HS-5 (cell line): ENCODE measurements at places on chromosomes 7 and 10.

DNA sequence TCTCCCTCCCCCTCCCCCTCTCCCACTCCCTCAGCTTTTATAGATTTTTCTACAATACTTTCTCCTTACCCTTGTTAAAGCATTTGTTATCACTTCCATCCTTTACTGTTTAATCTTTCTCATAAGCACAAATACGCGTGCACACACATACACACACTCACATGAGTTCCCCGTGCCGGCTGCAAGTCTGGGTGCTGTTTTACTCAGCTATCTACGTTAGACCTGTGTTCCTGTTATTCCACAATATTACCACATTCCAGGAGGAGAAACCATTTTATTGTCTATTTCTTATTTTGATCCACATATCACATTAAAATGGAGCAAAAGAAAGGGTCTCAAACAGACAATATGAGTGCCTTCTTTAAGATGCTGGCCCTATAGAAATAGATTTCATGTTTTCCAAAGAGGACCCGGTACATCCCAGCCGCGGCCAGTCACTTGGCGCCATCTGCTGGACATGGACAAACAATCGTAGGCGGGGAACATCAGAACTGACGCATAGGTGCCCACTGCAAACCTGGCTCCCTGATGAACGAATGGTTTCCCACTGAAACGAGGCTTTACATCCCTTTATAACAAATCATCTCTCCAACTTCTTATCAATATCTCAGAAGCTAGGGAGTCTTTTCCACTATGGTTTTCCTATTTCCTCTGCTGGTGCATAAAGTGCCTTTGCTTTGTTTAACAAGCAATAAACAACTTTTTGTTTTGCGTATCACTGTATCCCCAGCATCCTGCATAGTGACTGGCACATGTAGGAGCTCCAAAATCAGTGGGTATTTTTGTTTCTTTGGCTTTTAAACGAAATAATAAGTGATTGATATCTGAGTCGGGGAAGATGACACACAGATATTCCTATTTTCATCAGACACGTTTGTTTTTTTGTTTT, 25.2 kb upstream of the OPTN start:
- DNase-seq, result no peak

DNA sequence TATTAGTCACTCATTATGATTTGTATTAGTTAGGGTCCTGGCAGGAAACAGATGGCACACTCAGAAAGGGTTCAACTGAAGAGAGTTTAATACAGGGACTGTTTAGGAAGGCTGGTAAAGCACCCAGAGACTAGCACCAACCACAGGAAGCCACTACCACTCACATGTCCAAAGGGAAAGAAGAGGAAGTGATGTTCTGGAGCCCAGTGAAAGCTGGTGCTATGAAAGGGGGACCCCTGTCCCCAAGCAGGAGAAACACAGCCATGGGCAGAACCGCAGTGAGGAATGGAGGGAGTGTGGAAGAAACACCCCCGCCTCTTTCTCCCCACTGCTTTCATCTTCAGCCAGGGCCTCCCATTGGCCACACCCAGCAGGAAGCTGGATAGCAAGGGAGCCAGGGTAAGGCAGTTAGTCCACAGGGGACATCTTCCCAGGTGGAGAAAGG, 3.2 kb upstream of the VSIR start:
- DNase-seq, result no peak

GRCh38 chr7:2805213-2805944, 38.7 kb downstream of the GNA12 start:
- DNase-seq, result no peak

GRCh38 chr7:91374321-91374989, 110.2 kb downstream of the FZD1 start:
- DNase-seq, result no peak

- no peak for DNase-seq
Observed at GRCh38 chr10:6140141-6140841, 51.5 kb downstream of the RBM17 start.

- no peak for DNase-seq
Observed at GRCh38 chr7:115782696-115783490, 247.7 kb downstream of the TFEC start.

GRCh38 chr10:93954726-93955363, 38.9 kb upstream of the PLCE1 start:
- peak; percentile 63 for DNase-seq

DNA sequence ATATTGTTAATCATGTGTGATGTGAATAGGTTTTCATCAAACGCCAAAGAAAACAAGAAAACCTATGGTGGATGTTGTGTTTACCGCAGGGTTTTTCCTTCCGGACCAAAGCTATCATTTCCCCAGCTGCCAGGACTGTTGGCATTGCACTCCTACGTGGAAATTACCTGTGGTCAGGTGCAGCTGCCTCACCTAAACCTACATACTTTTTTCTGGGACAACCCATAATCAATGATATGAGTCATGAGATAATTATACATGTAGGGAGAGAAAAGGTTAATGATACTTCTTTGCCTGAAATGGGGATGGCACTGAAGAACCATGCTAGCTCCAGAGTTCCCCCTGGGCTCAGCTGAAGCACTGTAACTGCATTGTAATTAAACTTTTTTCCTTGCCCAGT, 223.6 kb upstream of the SEMA3E start:
- no peak for DNase-seq

- DNase-seq, result no peak
Observed at GRCh38 chr10:79404231-79404609, 41.2 kb downstream of the ZCCHC24 start.

DNA sequence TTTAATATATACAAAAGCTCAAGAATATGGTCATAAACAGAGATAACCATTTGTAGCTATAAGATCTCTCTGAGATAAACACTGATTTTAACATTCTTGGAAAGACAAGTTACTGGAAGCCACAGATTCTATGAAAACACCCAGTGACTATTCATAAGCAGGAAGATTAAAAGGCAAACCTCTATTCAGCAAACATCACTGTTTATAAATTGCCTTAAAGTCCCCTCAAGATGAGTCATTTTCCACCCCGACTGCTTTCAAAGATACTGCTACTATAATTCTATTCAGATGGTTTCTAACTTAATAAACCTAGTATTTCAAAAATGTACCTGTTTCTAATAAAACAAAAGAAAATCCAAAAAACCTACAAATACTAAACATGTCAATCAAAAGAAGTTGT, 21.0 kb downstream of the TM9SF3 start:
- DNase-seq, result no peak

DNA sequence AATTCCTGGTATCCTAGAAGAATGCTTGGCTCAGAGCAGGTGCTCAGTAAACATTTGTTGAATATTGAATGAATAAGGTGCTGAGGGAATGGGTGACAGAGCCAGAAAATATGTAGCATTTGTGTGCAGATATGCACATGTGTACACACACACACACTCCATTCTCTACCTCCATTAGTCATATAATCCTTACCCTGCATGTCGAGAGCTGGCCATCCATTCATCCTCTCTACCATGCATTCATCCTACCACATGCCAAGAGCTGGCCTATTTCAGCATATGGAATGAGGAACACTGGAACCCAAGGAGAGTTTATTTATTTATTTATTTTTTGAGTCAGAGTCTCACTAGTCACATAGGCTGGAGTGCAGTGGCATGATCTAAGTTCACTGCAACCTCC, 284.8 kb downstream of the PLXNA4 start:
- no peak for DNase-seq

DNA sequence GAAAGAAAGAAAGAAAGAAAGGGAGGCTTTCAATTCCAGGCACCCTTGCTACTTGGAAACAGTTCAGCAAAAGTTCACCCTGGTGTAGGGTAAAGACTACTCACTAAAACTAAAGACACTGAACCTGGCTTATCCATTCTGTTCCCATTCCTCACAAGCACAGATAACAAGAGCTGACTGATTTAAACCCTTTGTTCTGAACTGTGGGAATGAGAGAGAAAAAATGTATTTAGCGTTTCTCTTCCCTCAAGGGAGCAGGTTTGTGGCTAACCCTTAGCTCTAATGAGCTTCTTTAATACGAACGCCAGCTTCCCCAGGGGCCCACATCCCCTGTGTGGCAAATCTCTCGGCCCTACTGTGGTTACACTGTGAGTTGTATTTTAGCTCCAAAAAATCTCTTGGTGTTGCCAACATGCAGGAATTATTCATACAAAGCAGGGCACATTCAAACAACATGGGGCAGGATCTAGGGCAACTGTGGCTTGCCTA, 23.3 kb downstream of the PRTFDC1 start:
- no peak for DNase-seq

DNA sequence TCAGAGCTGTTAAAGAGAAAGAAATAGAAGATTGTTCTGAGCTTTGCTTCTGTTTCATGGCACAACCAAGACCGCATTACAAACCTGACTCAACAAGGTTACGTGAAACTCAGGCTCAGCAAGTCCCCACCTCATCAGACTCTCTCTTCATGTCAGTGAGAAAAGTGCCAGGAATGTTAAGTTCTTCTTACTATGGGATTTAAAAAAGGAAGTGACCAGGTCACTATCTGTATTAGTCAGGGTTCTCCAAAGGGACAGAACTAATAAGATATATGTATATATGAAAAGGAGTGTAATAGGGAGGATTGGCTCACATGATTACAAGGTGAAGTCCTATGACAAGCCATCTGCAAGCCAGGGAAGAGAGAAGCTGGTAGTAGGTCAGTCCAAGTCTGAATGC, 25.4 kb upstream of the PAPSS2 start:
- DNase-seq, result no peak

DNA sequence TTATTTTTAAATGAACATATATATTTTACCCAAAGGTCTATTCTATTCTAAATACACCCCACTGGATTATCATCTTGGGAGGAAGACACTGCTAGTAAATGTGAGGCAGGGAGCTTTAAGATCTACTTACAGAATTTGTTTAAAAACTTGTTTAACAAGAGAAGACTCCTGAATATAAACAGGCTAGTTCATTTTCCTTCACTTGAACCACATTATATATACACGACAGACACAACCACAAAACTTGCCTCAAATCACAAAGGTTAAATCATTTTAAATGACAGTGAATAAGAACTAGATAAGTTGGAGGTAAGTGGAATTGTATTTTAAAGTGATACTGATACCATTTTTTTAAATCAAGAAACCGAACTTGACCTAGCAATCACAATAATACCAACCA, 109.2 kb downstream of the ATE1 start:
- no peak for DNase-seq

GRCh38 chr7:151077705-151078232, 2.8 kb downstream of the FASTK start:
- DNase-seq, result no peak

GRCh38 chr7:15643000-15643705, 43.3 kb downstream of the MEOX2 start:
- no peak for DNase-seq

DNA sequence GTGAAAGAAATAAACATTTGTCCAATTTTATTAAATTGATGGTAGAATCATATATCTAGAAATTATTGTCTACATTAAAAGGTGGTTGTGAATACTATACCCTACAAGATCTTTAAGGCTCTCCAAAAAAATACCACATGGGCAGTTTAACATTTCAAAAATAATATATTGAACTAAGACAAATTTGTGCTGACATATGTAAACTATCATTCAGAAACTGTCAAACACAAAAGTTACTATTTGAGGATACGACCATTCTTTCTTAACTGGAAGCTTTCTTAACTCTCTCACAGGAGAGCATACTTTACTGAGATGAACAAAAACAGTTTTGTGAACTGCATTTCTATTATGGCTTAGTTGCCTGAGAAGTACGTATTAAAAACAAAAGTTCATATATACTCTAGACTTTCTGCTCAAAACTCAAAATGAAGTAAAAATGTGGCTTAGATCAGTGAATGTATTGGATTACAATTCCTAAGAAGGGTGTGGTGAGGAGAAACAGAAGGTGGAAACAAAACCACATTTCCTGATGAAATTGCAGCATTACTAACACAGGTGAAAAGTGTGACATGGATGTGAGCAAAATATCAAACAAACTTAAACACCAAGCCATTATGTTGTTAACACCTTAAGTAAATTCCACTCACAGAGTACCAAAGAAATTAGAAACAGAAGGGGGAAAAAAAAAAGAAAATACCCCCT, 138.5 kb downstream of the SEMA3A start:
- DNase-seq, result no peak

- DNase-seq, result no peak
Observed at GRCh38 chr7:127251465-127252376, 1.0 kb downstream of the GRM8 start.

- DNase-seq, result no peak
Observed at GRCh38 chr7:129354428-129355157, 79.6 kb upstream of the STRIP2 start.
